Naive thymus-derived CD4-positive, alpha-beta T cell (primary cell): ENCODE measurements at places on chromosomes 11 and 22.

DNA sequence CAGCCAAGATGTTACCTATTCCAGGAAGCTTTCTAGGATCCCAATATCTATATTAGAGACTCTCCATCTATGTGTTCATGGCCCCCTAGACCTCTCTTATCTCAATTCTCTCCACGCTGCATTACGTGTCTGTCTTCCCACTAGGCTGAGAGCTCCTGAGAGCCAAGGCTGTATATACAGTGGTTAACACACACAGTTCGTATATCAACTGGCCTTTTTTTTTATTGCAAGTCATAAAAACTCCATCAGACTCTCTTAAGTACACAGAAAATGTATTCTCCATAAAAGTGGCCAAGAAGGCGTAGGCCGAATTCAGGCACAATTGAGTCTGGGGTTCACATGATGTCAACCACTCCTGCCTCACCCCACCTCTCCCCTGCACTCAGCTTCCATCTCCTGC lies 115.9 kb downstream of the TRIM29 start:
- no peak for DNase-seq

- DNase-seq, result no peak
These were observed 10.4 kb downstream of the SYN3 start for GRCh38 chr22:33047744-33048143.

DNA sequence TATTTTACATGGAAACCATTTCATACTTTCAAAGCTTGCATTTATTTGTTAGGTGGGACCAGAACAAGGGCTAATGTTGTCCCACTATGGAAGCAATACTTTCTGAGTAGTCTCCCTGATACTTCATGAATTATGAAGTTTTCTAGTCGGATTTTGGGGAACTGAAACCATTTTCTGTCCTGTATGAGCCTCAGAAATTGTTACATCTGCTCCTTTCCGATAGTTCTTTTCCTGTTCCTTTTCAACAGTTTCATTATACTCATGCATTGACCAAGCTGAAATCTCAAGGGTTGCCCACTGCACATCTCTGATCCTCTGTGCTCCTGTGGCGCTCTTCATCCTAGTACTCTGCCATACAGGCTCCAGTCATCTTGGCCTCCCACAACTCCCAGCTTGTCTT lies 31.5 kb upstream of the GLYATL1 start:
- DNase-seq, result no peak

- no peak for DNase-seq
These were observed 157.7 kb downstream of the MAML2 start for GRCh38 chr11:96185220-96185768.

GRCh38 chr11:63530021-63530420 lies 6.6 kb upstream of the PLAAT4 start:
- DNase-seq, result no peak

DNA sequence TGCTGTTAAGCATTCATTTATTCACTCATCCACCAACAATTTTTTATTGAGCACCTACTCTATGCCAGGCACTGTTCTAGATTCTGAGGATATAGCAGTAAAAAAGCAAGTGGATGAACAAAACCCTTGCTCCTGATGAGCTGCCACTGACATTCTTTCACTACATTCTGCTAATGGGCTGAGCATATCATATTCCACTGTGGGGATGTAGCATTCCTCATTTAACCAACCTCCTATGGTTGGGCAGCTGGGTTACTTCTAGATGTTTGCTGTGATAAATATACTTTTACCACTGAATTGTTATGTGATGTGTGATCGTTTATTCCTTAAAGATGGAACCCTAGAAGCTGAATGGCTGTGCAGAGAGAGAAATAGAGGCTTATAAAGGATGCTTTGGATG lies 176.9 kb downstream of the MN1 start:
- no peak for DNase-seq

DNA sequence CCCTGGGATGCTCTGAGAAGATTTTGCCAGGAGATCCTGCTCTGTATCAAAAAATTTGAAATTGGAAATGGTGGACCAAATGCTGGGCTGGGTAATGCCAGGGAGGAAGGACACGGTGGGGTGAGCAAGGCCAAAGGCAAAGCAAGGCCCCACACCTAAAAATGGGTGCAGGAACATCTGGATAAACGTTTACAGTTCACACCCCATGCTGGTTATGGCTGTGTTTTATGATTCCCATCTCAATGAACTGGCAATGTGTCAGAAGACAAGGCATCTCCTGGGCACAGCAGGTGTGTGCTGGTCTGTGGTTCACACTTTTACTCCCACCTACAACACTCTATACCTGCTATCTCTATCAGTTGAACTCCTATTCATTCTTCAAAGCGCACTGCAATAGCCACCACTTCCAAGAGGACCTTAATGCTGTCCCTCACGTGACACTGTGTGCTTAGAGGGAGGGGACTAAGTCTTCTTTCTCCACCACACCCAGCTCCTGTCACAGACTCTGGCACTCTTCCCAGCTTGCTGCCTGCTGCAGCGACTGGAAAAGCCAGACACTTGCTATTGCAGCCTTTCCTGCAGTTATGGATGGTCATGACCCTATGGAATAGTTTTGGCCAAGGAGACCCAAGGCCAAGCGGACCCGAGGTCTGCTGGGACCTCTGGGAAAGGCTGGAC lies 277.5 kb downstream of the CTTN start:
- no peak for DNase-seq

- no peak for DNase-seq
These were observed 399.5 kb downstream of the ETS1 start for GRCh38 chr11:128187835-128188234.

DNA sequence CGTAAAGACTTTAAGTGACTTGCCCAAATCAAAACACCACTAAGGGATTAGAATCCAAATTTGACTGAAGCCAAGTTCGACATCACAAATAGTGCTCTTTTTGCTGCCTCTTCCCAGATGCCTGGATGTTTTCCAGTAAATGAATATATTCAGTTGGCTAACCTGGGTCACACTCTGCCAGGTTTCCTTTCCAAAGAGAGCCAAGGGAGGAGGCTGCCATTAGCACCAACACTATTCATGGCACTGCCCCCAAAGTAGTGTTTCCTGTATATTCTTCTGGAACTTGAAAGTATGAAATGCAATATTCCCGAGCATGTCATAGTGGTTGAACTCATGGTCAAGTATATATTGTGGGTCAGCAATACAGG lies 219.3 kb upstream of the UBASH3B start:
- no peak for DNase-seq

DNA sequence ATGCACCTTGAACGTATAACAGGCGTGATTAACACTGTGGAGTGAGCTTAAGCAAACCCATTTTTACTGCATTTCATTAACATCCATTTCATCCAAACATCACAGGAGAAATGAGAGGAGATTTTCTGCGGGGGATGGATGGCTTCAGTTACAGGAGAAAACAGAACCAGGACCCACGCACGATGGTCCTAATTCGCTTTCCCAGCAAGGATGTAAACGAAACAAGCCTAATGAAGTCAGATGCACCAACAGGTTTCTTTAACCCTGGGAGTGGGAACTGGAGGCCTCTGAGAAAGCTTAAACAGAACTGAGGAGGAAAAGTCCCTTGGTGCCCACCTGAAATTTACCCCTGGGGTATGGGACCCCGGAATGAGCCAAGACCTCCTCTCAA lies 2.7 kb downstream of the CADM1 start:
- no peak for DNase-seq
